ENCODE measurements at places on chromosomes 7 and 10.
A peak's percentile ranks its signal among the peaks of the same experiment; 100 is the strongest.

DNA sequence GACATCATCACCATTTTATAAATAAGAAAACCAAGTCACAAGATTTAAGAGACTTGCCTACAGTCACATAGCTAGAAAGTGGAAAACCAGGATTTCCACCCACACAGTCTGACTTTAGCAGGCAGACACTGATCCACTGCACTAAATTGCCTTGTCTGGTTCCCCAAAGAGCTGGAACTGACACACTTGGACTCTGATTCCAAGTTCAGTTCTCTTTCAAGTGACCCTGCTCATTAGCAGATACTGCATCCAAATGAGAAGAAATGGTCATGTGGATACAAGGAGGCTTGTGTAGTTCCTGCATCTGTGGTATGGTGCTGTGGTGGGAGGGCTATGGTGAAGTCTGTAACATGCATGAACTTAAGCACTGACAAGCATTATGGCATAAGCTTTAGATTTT, 180.1 kb upstream of the MKLN1 start:
- no peak for DNase-seq

DNA sequence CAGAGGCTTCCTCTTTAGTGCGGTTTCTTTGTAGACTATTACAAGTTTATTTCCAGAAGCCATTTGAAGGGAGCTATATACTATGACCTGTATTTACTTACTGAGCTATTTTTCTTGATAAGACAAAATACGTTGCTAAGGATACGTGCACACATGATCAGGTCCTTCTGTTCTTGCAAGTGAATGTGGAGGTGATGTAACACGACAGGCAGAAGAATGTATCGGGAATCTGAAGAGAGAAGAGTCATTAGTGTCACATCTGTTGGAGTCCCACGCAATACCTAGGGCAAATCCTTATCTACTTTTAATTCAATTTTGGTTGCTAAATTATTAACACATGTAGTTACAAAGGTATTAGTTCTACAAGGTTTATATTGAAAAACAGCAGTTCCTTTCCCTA, 284.6 kb upstream of the IMMP2L start:
- DNase-seq = no peak

- no peak for DNase-seq
Measured at GRCh38 chr10:125216309-125216708, 55.9 kb upstream of the CTBP2 start.

DNA sequence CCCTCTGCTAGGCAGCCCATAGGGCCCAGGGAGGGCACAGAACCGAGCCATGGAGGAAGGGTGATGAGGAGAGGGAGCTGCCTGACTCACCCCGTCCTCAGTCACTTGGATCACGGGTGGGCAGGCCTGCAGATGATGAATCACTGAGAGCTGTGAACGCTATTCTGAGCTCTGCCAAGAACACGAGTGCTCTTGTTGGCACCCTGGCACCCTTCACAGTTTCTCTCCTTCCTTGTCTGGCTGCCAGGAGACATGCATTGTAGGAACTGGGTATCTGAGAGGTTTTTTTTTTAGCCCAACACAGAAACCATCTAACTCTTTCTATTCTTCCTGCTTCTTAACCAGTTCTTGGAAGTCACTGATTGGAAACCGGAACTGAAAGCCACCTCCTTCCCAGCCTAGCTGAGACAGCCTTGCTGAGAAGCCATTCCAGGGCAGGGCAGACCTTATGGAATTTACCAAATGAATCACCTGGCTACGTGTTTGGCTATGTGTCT, 82.1 kb downstream of the SLC37A3 start:
- DNase-seq = no peak

DNA sequence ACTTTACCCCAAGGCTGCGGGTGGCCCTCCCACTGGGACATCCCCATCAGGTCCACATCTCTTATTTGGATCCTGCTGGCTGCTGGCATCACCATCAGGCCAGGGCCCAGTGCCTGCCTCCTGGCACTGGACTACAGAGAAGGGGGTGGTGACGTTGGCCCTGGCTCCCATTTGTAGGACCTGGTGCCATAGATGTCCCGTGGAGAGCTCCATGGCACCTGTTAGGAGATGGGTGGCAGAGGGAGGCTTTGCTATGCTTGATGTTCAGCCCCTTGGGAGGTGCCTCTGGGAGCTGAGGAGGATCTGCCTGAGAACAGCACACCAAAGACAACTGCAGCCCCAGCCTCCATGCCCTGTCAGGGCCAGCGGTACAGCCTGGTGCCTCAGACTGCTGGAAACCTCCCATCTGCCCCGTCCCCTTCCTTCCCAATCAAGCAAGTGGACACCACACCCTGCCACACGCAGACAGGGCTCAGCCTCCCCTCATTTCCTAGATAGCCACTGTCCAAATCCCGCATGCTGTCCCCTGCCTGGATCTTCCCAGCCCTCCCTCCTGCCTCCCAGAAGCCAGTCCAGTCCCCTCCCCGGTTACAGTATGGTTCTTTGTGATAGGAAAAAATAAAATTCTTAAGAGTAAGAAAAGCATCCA, 230.0 kb upstream of the GRB10 start:
- no peak for DNase-seq

GRCh38 chr10:7038416-7038815, 372.4 kb downstream of the SFMBT2 start:
- DNase-seq = no peak

GRCh38 chr7:80097756-80098155, 36.9 kb upstream of the GNAI1 start:
- DNase-seq = no peak

DNA sequence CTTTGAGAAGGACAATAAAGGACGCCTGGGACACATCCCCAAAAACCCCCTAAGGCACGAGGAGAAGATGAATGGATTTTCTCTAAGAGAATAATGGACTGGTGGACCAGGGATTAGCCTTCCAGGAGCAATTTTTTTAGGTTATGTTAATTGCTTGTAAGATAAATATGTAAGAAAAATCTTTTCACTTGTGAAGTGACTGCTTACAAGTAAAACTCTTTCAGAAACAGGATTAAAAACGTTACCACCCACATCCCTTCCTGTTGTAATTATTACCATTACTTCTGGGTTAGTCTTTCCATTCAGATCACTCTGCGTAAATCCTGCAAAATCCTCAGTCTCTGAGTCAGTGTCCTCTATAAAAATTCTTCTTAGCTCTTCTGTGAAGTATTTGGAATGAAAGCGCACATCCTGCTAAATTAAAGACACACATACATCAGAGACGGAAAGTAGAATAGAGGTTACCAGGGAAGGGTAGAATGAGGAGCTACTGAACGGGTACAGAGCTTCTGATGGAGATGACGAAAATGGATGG, 34.3 kb downstream of the CDCA7L start:
- no peak for DNase-seq

- no peak for DNase-seq
Measured at GRCh38 chr7:40490603-40490924, 355.8 kb downstream of the SUGCT start.

GRCh38 chr7:6649241-6649961, 12.3 kb downstream of the ZNF316 start:
- DNase-seq = no peak

GRCh38 chr7:117119192-117119924, 166.1 kb downstream of the ST7 start:
- peak; percentile 66 for DNase-seq

DNA sequence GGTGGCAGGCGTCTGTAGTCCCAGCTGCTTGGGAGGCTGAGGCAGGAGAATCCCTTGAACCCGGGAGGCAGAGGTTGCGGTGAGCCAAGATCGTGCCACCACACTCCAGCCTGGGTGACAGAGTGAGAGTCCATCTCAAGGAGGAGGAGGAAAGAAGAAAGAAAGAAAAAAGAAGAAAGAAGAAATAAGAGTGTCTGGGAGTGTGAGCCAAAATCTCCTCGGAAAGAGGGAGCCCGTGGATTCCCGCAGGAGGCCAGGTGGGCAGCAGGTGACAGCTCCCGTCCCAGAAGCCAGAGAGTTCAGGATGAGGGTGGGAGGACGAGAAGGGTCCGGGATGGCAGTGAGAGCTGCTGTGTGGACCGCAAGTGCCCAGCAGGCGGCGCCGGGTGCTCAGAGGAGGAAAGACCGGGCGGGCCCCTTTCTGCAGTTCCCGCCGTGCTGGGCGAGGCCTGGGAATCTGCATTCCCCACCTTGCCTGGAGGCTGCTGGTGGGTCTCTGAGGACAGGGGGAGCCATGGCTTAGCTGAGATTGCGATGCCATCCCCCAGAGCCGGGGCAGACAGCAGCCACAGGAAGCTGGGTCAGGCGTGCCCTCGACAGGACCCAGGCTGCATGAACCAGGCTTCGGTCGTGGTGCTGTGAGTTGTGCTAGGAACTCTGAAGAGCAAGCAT, 17.1 kb upstream of the AMZ1 start:
- peak; percentile 63 for DNase-seq

GRCh38 chr10:113585949-113586348, 33.1 kb downstream of the HABP2 start:
- DNase-seq = no peak

- DNase-seq = no peak
Measured at GRCh38 chr10:32002531-32002930, 53.7 kb downstream of the KIF5B start.

DNA sequence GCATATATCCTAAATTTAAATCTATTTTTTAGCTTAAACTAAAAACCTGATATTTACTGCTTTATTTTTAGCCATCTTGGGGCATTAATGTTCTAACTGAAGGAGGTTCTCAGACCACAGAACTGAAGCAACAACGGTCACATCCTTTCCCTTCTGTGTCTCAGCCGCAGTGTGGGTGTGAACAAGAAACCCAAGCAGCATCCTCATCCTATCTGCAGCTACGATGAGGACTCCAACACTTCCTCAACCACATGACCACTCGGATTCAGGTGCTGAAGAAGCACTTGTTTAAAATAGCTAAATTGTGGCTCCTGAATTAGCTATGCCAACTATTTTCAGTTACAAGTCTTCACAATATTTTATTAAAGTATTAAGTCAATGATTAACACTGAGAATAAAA, 5.3 kb downstream of the ESYT2 start:
- DNase-seq = peak; percentile 63

- DNase-seq = peak; percentile 70
Measured at GRCh38 chr7:322111-322671, 32.2 kb downstream of the FOXL3 start.

GRCh38 chr7:114650491-114650890, 235.9 kb downstream of the FOXP2 start:
- no peak for DNase-seq

GRCh38 chr7:151316896-151317295, 24.7 kb upstream of the NUB1 start:
- no peak for DNase-seq

All from stimulated activated naive CD4-positive, alpha-beta T cell treated with Interleukin-2 at 50 U/mL for 16 hours (primary cell).